ENCODE measurements at places on chromosomes 16 and 17. TPM values are rescaled to one million over a fixed set of nuclear protein-coding genes. Genes with fewer than 3 reads are reported as not detected.

GRCh38 chr16:56872863-56873391, 7.9 kb downstream of the SLC12A3 start:
- no peak for DNase-seq

KRTAP9-1 gene
- not detected for total RNA-seq

MYCBPAP gene
- total RNA-seq = 3.1 TPM

- DNase-seq = peak; percentile 46
Measured at GRCh38 chr17:42101513-42102292, 3.4 kb upstream of the ZNF385C start.

DNA sequence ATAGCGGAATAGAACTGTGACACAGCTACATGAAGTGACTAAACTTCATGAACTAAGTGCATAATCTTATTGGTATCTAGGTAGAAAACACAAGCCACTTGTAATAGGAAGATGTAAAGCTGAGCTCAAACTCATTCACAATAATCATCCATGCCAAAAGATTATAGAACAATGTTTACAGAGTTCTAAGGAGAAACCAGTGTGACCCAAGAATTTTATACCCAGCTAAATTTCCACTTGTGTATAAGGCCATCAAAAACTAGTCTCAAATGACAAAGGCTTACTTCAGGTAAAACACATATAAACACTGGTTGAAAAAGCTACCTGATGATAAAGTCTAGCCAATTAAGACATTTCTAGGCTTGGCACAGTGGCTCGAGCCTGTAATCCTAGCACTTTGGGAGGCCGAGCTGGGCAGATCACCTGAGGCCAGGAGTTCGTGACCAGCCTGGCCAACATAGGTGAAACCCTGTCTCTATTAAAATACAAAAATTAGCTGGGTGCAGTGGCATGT, 16.9 kb upstream of the CPD start:
- DNase-seq = no peak

DNA sequence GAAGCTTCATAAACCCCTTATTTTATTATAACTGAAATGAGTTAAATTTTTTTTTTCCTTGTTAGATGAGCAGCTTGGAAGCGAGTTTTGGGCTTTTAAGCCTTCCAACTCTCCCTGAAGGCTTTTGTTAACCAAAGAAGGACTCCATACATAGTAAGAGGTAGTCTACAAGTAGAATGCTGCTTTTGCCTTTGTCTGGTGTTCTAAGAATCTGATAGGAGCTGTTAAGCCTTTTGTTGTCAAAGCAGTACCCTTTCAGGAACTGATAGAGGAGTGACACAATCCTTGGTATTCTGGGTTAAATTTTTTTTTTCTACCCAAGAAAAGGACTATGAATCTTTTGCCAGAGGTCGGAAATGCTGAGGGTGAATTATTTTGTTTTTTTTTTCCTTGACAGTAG, 26.1 kb downstream of the MAP2K4 start:
- DNase-seq = no peak

PPL gene
- not detected for total RNA-seq

DNA sequence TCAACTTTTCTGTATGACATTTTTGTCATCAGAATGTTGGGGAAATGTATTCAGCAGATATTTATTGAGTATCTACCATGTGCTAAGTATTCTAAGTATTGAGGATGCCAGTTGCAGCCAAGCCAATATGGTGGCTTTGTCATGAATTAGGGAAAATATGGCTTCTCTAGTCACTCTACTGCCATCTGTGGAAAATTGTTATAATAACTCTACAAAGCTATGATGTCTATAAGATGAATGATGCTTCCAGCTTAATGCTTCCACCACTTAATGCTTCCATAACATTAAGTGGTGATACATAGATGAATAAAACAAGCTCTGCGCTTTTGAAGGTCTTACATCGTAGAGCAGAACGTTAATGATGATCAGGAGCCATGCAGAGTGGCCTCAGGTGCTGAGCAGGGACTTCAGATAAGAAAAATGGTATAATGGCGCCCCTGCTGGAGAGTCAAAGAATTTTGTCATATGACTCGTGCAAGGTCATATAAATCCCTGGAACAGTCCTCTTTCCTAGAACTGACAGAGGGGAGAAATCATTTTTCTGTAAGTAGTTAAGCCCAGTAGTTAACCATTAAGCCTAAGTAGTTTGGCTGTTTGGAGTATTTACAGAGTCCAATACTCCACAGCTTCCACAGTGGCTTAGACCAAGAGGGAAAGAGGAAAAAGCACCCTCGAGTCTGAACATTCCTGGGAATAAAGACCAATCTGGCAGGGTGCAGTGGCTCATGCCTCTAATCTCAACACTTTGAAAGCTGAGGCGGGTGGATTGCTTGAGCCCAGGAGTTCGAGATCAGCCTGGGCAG, 2.7 kb upstream of the TMIGD1 start:
- peak; percentile 44 for DNase-seq

DNA sequence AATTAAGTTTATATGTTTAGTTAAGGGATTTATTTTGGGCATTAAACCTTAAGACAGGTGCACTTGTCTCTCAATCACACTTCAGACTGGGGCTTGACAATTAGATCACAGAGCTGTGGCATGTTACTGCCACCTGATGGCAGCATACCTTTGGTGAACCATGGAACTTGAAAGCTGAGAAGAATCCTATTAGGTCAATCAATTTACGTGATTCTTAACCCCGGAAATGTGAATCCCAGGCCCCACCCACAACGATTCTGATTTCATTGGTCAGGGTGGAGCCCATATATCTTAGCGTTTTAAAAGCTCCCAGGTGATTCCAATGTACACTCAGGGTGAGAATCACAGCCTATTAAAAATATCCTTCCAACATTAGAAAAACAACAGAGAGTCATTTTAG, 91.0 kb downstream of the GSG1L start:
- DNase-seq = peak; percentile 32

- no peak for DNase-seq
Measured at GRCh38 chr16:35552763-35553162, 2093.4 kb downstream of the TP53TG3F start.
